ENCODE measurements at places on chromosomes 6 and 20. TPM values are rescaled to one million over a fixed set of nuclear protein-coding genes. Genes with fewer than 3 reads are reported as not detected.

DNA sequence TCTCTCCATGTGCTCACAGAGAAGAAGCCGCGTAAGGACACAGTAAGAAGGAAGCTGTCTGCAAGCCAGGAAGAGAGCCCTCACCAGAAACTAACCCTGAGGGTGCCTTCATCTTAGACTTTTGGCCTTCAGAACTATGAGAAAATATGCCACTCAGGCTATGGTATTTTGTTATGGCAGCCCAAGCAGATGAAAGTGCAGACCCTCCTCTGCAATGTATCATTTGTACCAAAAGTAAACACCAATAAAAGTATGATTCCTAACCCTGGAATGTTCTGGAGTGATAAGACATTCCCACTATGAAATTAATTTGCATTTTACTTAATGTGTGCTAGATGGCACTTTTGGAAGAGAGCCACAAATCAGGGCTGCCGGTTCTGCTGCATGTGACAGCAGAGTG lies 594.3 kb downstream of the UTRN start:
- DNase-seq: no peak

DNA sequence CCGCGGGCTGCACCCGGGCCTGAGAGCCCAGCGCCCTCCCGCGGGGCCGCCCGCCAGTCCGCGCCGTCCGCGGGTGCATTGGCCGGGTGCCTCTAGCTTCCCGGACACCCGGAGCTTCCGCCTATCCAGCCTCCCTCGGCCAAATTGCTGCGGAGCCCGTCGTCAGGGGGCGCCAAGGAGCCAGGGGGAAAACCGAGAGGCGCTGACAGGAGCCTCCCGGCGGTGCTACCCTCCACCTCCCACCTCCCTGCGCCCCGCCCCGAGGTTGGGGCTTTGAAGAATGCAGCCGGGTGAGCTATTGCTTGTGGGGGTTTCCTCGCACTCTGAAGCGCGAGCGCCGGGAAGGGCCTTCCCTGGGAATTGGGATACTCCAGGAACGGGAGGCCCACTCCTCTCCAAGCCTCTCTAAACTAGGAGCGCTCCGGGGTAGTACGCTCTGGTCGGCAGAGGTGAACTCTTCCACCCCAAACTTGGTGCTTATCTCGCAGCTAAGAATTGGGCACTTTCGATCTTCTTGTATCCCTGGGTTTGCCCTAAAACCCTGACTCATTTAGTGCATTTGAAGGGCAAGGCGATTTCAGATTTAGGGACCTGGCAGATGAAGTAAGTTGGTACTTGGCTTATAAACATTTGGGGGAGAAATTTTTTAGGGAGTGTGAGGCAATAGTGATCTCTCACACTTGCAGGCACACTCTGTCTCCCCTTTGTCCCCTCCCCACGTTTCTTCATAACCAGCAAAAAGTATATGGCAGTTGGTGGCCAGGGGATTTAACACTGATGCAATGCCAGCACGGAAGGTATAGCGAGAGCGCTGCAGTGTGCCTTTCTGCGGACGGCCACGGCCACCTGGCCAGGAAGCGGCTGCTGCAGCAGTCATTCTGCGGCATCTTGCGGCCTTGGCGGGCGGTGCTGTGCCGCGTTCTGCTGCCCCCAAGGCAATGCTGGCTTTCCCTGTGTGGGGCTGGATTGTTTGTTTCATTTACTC lies 556 bp downstream of the BEND6 start:
- peak; percentile 65 for DNase-seq

- DNase-seq: no peak
Observed at GRCh38 chr20:53379014-53379832, 214.4 kb downstream of the ZNF217 start.

DNA sequence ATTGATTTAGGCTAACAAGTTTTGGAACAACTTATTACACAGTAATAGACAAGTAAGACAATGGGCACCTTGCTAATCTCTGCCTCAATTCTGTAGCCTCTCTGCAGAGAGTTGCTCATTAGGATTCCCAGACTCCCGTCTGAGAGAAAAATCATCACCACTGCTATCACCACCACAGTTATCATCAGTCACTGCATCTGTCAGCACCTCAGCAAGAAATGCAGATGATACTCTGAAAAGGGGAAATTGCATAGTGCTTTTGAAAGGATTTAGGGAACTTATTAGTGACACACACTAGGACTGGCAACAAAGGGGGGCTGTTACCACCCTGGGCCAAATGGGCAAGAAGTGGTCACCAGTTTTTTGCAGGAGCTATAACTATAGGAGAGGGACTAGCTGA lies 39.9 kb downstream of the FOXA2 start:
- DNase-seq: no peak

The HMGCLL1 gene
- total RNA-seq: not detected

DNA sequence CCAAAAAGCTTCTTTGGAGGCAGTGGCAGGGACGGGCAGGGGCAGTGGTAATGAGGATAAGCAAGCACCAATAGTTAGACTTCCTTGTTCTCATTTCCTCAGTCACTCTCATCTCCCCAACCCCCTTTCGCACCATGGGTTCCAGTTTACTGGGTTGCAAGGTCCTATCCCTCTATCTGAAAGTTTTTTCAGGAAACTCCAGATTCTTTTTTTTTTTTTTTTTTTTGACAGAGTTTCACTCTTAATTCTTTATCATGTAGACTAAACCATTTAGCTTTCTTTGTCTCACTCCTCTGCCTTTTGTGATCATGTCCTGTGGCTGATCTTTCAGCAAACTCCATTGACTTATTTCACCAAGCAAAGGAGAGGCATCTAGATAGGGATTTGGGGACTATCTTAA lies 51.4 kb upstream of the GMDS start:
- no peak for DNase-seq

GRCh38 chr6:3007571-3007970 lies 7.9 kb downstream of the NQO2 start:
- DNase-seq: no peak

DNA sequence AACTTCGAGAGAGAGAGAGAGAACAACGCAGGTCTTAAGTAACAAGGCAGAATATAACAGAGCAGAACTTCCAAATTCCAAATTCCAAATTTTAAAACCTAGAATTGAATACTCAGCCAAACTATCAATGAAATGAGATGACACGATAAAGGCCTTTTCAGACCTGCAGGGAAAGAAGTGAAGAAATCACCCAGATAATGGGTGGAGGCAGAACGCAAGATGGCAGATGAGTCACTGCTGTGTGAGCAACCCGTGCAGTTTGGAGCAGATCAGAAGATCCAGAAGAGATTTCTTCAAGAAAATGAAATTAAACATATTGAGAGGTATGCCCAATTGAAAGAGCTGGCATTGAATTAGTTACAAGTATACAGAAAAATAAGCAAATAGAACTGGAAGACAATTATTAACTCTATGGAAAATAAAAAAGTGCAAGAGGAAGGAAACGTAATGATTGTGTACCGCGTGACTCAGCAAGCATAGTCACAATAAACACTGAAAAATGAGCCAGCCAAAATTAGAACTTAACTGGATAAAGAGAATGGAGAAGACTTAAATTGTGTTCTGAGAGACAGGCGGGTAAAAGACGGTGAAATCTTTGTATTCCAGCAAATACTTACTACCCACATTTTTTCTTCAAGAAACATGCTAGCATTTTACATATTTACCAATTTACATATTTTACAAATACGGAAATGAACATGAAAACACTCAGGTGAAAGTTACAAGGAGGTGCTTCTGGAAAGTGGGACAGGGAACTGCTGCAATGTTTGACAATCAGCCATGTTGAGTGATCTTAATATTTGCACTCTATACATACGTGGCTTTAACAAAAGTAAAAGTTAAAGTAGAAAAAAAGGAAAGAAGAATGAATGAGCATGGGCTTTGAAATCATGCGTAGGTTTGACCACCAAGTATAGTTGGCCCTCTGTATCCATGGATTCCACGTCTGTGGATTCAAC lies 87.9 kb upstream of the CDYL start:
- DNase-seq: no peak

Measured in activated CD4-positive, alpha-beta memory T cell treated with anti-CD3 and anti-CD28 coated beads, Interleukin-2, amount 10 ng/mL, durations not matched to agents 7 days and 5 days (primary cell).